ENCODE measurements at places on chromosomes 1 and 21.

DNA sequence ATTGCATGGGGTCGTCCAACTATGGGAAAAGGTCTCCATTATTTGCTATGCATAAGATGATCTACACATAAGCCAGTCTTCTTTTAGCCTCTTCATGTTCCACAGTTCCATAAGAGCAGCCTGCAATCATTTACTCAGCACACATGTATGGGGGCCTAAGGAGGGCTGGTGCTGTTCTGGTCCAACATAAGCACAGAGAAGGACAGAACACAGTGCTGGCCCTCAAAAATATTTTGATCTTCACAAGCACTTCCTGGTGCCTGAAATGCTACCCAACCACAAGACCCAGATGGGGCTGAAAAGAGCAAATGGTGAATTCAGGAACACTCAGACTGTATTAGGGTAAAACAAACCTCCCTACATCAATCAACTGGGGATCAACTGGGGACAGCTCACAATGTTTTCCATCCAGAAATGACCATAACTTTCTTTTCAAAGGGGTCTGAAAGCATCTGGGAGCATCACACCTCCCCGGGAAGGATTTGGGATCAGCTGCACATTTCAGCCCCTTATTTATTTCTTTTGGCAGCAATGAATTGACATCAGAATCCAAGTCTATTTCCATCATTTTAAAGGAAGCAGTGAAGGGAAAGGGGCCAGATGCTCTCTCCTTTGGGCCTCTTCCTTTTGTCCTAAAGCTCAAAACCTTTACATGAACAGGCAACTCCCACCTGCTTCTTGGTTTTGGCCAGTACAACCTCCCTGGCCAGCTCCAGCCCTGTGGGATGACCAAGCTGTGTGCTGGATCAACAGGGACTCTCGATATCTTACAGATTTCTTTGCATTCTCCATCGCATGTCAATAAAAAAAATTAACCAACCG, 45.7 kb downstream of the KCNN3 start:
- DNase-seq: no peak

- peak; percentile 25 for DNase-seq
Observed at GRCh38 chr21:33362044-33362555, 37.3 kb downstream of the IFNAR1 start.

GRCh38 chr1:145983960-145984830, 12.2 kb downstream of the TXNIP start:
- no peak for DNase-seq

DNA sequence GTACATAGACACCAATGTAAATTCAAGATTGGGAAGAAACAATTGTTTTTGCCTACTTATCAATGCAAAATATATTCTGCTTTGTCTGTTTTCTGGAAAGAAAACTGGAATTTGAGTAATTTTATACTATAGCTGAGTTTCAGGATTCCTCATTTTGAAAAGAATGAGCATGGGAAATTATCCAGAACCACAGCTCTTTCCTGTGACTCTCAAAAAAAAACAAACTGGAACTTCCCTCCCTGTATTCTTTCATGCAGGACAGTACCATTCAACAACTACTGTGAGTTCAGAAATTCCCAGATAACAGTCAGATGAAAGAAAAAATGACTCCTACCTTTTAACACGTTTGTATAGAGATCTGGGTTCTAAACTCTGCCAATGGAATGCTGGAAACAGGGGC, 372.4 kb downstream of the TGFB2 start:
- DNase-seq: no peak

GRCh38 chr1:203907901-203908300, 46.5 kb downstream of the SNRPE start:
- DNase-seq: no peak

- no peak for DNase-seq
Observed at GRCh38 chr1:183645531-183645930, 7.6 kb downstream of the APOBEC4 start.

DNA sequence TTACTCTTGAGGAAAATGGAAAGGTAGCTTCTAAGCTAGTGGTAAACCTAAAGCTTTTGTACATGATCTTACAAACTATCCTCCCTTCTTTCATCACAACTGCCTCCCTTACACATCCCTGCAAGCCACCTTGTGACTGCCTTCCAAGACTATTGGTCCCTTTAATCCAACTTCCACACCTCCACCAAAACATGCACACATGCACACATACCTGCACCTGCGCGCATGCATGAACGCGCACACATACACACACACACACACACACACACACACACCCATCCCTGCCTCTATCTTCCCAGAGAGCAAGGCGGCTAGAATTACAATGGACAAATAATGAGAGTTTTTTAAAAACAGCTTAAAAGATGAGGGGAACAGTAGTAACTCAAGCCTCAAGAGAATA, 58.3 kb downstream of the LUZP1 start:
- no peak for DNase-seq

DNA sequence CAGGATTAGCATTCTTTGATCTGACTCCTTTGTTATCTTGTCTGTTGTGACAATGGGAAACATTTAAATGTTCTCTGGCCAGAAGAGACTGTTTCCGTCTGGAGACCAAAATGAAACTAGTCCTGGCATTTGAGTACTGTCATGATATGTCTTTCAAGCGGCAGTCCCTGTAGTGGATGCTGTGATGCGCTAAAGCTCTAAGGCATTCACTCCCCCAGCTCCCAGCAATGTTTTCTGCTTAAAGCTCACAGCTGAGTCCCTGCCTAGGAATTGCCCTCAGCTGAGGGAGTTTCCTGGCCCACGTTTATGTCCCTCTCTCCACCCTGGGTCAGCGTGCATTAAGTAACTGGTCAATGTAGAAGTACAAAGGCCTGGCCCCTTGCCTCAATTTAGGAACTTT, 109.4 kb downstream of the UCHL5 start:
- no peak for DNase-seq

DNA sequence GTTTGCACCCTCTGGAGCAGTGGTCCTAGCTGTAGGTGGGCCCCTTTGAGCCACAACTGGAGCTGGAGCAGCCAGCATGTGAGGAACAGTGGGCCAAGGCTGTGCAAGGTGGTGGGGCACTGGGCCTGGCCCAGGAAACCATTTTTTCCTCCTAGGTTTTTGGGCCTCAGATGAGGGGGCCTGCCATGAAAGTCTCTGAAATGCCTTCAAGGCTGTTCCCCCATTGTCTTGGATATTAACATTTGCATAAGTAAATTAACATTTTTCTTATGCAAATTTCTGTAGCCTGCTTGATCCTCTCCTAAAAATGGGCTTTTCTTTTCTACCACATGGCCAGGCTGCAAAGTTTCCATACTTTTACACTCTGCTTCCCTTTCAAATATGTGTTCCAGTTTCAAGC, 212.0 kb downstream of the NTNG1 start:
- no peak for DNase-seq

DNA sequence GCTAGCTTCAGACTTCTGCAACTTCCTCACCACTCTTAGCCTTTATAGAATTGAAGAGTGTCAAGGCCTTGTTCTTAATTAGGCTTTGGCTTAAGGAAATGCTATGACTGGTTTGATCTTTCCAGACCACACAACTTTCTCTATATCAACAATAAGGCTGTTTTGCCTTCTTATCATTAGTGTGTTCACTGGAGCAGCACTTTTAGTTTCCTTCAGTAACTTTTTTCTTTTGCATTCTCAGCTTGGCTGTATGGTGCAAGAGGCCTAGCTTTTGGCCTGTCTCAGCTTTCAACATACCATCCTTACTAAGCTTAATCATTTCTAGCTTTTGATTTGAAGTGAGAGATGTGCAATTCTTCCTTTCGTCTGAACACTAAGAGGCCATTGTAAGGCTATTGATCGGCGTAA, 8.6 kb downstream of the PRKACB start:
- DNase-seq: no peak

DNA sequence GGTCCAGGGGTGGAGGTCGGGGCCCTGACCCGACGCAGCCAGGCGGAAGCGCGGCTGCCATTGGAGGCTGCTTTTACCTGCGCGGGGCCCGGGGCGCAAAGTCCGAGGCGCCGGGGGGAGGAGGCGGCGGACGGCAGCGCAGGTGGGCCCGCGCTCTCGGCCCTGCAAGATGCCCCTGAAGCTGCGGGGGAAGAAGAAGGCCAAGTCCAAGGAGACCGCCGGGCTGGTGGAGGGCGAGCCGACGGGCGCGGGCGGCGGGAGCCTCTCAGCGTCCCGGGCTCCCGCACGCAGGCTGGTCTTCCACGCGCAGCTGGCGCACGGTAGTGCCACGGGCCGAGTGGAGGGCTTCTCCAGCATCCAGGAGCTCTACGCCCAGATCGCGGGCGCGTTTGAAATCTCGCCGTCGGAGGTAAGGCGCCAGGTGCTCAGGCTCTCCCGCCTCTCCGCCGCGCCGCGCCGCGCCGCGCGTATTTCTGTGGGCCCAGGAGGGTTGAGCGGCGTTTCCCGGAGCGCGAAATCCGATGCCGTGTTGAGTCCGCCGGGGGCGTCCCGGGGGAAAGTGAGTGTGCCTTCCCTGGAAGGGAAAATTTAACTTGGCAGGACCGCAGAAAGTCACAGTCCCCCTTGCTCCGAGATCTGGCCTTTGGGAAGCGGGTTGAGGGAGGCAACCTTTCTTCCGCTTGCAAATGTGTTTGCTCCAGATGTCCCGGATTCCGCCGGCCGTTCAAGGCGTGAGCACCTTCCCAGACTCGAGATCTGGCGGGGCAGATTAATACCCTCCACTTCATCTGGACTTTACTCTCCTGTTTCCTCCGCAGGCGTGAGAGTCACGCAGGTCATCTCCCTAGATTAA, at the start of gene GIPC2:
TSS of gene GIPC2 (plus strand) at position 41 of the 853 bp plus-strand sequence. CDS start at position 170, 129 bp downstream.
- DNase-seq: peak; percentile 29

GRCh38 chr1:234505769-234506102, 26.8 kb upstream of the TARBP1 start:
- DNase-seq: no peak

DNA sequence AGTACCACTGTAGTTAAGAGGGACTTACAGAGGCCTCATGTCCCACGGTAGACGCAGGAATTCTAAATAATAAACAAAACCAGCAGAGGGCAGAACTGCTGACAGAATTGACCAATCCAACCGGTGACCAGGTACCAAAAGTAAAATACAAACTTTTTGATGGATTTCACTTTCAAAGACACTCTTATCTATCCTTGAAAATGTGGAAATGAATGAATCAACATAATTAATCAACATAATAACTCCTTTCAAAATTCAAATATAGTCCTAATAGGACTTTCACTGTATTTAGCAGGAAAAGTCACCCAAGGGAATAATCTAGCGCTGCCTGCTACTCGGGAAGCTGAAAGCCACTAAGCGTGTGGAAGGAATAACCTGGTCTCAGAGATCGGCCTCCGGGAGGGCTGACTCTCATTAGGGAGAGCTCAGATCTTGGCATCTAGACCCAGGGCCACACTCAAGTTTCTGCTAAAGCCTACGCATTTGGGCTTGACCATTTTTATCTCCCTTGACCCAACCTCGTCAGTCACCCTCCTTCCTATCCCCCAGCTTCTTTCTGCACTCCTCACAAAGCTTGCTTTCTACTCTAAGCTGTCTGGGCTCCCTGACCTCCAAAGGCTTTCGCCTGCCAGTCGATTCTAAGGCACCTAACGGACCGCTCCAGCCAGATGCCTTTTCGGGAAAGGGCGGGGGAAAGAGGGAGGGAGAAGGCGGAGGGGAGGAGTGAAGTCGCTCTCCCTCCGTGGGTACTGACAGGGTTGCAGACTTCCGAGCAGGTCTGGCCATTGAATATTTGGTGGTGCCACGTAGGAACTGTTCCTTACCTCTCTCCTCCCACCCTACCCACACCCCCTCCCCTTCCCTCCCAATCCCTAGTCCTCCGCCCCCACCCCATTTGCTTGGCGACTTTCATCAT, 1.6 kb downstream of the COL11A1 start:
- no peak for DNase-seq

- no peak for DNase-seq
Observed at GRCh38 chr1:46983830-46984586, 39.5 kb upstream of the CYP4X1 start.

DNA sequence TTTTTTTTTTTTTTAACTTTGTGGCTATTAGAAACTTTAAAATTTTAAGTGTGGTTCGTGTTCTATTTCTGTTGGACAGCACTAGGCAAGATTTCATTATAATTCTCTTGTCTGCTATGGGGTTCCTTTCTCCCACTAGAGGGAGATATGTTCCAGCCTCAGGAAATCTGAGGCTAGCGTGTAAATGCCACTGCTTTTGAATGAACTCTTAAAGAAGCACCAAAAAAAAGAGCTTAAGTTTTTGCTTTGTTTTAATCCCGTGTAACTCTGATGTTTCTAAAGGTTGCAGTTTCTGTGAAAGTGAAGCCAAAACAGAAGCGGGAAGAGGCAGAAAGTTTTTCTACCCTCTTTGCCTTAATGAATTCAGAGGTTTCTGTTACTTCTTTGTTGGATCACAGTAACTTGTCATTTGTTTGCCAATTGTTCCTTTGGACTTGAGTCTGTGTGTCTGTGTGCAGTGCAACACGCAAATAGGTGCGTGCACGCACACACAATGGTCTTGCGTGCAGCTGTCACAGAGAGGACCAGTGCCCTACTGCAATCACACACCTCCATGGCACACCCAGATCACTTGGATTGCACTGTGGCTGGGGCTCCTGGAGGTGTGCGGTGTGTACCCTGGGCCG, 32.3 kb downstream of the HHAT start:
- no peak for DNase-seq

GRCh38 chr1:246492611-246493245, 14.4 kb downstream of the SMYD3 start:
- DNase-seq: peak; percentile 35

GRCh38 chr1:184362876-184363275, 24.0 kb upstream of the C1orf21 start:
- no peak for DNase-seq

DNA sequence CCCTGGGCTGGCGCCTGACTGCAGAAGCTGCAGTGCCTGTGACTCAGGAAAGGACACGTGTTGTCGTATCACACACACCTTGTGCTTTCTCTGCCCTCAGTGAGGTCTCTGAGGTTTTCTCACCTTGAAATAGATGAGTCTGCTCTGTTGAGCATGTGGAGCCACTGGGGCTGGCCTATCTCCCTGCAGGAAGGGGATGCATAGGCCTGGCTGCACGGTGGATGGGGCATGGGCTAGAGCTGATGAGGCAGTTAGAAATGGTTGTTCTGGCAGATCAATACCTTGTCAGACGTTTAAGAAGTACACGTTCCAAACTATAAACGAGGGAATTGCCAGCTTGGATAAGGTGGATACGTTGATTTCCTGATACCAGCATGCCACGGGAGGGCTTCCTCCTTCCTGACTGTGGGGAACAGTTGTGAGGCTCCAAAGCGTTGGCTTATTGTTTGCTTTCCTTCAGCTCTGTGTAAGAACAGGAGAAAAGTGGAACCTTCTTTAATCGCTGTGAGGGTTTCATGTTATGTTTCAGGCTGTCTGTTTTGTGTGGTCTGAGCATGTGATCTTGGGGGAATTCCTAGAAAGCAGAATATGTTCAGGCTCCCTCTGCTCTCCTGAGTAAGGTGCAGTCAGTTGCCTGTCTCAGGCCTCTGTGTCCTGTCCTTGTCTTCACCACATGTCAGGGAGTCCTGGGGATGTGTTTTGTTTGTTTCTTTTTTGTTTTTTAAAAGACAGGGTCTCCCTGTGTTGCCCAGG, 44.8 kb downstream of the PCNT start:
- DNase-seq: no peak

GRCh38 chr1:235831148-235831547, 35.6 kb downstream of the LYST start:
- no peak for DNase-seq
